Pulmonary artery endothelial cell (primary cell): ENCODE measurements at places on chromosomes 3 and 15.

- no peak for DNase-seq
Observed at GRCh38 chr15:31606931-31607497, 280.4 kb downstream of the KLF13 start.

GRCh38 chr3:104856741-104857140, 510.0 kb upstream of the ALCAM start:
- DNase-seq = no peak

DNA sequence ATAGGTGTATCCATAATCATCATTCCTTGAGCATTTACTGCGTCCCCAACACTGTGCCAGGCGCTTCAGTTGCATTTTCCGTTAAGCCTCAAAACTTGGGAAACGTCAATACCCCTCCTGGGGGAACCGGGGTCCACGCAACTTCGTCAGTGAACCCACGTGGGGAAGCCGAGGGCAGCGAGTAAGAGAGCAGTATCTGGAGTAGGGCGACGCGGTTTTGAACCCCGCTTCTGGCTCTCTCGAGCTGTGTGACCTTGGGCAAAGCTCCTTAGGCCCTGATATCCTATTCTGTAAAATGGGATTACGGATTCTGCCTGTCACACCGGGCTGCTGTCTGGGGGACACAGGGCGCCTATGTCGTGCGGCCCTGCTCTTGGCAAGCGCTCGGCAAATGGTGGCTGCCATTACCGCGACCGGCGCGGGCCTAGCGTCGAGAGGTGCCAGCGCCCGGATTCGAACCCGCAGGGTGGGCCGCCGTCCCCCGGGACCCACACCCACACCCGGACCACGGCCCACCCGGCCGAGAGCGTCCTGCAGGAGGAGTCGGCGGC, 590 bp downstream of the POLG start:
- DNase-seq = no peak

GRCh38 chr3:33194303-33194702, 24.3 kb downstream of the SUSD5 start:
- no peak for DNase-seq

DNA sequence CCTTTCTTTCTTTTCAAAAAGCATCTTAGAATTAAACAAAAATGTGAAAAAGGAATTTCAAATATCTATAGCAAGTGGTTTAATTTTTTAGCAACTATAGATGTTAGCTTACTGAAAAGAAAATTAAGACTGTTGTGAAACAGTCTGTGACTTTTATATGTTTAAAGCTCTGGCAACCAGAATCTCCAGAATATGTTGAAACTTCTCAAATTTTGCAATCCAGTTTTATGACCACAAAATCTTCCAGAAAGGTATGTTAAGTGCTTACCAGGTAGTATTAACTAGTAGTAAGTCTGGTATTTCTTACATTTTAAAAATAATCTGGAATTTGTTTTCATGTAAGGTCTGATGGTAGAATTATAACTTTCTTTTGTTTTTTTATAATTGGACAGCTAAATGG, 235.0 kb downstream of the SLC9A9 start:
- DNase-seq = no peak
